Left ventricle myocardium superior (tissue), 1 donor: ENCODE measurements at places on chromosomes 5 and 9. TPM values are rescaled to one million over a fixed set of nuclear protein-coding genes. Genes with fewer than 3 reads are reported as not detected.

DNA sequence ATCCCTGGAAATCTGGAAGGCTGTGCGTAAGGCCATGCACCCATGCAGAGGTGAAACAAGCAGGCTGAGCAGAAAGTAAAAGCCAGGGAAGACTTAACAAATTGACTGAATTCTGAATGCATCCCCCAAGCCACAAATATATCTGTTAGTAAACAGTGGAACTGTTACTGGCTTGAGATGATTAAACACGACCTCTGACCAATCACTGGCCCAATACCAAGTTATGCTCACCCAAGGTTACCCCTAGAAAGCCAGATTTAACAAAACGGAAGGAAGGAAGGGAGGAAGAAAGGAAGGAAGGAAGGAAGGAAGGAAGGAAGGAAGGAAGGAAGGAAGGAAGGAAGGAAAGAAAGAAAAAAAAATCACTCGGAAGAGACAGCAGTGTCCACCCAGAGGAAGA is 215.8 kb upstream of the CCNG1 start:
- DNase-seq = no peak

GRCh38 chr5:119021149-119021732 is 32.9 kb upstream of the DTWD2 start:
- no peak for DNase-seq

DNA sequence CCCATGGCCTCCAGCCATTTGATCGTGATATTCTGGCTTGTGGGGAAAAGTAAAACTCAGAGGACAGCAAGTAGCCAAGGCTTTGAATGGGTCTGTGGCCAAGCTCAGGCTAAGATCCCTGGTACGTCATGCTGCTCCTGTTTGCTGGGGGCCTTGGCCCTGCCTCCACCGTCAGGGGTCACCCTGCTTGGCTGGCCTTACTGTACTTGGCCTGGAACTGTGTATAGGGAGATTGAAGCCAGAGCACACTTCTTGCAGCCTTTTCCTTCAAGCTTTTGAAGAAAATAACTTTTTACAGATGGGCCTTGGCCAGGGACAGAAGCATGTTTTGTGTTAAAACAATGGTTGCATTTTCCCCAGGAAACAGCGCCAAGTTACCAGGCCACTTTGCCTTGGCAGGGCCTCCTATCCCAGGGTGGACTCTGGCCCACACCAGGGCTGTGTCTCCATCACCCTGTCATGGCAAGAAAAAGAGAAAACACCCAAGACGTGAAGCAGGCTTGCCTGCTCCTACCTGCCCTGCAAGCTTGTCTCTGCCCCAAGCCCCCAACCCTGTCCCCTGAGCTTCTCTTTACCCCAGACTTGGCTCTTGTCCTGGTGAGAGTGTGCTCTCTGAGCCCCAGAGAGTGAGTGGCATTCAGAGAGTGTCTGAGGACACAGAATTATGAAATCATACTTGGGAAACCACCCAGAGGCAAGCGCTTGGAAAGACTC is 286.9 kb downstream of the GADD45G start:
- DNase-seq = peak; percentile 78

DNA sequence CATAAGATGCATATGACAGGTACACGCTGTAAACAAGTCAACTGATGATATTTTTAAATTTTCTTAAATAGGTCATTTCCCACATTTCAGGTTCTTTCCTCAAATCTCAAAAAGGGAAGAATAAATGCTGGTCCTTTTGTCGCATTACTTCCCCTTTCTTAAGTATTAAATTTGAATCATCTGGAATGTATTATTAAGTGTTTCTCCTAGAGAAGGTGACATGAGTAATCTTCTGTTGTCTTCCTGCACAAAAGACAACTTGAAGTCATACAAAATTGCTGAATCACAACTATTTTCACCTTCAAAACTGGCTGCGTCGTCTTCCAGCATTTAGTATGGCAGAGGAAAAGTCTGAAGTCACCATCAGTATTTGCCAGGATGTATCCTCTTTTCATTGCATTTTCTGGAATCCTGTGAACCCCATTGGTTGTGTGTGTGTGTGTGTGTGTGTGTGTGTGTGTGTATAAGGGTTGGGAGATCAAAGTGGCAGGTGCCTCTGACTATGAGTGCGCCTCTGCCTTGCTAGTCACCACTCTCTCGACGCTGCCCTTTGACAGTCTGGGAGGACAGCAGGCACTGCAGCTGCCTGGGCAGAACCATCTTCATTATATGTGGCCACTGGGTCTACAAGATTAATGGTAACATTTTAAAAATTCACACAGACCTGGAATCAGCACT is 86.9 kb downstream of the MVB12B start:
- DNase-seq = no peak

DNA sequence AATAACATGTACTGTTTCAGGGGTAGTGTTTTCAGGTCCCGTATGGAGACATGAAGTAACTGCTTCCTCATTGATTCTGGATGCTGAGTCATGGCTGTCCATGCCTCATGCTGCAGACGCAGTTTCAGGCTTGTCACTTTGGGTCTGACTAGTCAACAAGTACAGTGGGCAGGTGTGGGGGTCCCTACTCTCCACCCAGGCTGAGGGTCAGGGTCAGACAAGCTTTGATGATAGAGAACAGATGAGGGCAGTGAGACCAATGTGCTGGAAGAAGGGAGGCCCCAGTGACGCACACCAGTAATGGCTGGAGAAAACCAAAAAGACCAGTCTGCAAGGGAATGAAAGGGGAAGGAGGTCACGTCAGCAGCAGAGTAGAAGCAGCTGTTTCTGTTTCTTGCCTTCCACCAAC is 80.0 kb upstream of the NFIL3 start:
- no peak for DNase-seq

DNA sequence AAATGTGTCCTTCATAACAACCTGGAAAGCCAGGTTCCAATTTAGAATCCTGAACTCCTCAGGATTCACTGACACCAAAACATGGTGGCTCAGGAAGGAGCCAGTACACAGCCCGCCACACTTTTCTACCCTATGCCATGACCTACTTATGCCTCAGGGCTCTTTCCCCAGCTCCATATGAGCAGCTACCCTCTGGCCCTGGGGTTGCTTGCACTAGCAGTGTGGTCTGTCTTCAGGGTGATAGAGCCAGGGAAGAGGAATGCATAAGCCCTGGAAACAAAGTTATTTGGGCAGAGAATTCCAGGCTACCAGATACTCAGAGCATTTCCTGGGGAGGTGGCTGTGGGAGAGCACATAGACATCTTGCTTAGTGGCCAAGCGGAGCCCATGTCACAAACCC is 15.0 kb upstream of the ECM2 start:
- DNase-seq = no peak

- peak; percentile 81 for DNase-seq
Observed at GRCh38 chr9:114387680-114388356, at the start of gene AKNA. TSS of gene AKNA (minus strand) at chr9:114387982. CDS start at chr9:114381333, 6,649 bp downstream.

DNA sequence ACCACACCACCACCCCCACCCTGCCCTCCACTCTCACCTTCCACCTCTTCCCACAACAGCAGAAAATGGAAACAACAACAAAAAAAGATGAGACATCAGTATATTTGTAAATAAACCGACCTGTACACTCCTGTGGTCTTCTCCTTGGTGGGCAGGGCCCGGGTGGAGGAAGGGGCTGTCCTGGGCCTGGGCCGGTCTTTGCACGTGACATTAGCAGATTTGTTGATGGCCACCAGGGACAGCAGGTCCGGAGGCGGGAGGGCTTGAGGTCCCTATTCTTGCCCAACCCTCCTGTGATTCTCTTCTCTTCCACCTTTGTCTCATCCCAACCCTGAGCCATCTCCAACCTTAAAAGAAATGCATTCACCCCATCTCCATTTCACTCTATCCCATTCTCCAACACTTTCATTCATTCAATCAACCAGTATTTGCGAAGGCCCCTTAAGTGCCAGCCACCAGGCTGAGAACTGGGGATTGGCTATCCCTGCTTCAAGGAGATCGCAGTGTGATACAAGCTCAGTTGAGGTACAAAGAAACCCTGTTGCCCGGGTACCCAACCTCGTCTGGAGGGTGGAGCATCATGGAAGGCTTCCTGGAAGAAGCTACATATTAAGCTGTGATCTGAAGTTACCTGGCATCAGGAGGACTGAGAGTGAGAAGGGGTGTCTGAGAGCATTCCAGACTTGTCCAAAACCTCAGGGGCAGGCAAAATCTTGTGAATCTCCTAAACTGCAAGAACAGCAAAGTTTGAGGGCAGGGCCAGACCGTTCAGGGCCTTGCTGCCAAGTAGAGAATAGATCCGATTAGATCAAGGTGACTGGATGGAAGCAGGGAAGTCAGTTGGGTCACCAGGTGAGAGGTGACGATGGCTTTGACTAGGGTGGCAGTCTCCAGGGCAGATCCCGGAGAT is 87.4 kb downstream of the LMX1B start:
- no peak for DNase-seq

GRCh38 chr9:36855448-36856315 is 178.4 kb downstream of the PAX5 start:
- DNase-seq = no peak

DNA sequence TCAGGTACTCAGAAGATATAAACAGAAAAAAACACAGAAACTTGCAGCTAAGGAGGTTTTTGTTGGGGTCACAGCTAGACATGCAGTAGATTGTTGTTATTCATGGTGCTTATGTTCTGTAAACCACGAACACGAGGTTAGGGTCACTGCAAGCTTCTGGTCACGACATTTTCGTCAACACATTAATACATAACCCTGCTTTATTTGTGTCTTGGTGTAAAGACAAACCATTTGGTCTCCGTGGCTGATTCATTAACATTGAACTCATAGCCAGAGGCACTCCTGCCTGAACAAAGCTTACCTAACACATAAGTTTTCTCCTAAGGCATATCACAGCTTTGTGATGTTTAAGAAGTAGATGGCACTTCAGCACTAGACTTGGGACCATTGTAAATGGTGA is 16.9 kb downstream of the TEK start:
- DNase-seq = no peak

DNA sequence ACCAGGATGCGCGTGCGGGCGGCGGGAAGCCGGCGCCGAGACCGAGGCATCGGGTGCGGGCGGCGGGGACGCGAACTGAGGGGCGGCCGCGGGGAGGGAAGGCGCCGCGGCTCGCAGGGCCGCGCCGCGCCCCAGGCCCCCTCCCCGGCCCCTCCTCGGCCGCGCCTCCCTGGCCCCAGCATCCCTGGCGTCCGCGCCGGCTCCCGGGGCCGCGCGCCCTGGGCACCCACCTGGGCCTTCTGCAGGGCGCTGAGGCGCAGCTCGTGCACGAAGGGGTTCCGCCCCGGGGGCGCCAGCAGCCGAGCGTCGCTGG is 324 bp downstream of the LPCAT1 start:
- DNase-seq = no peak

DNA sequence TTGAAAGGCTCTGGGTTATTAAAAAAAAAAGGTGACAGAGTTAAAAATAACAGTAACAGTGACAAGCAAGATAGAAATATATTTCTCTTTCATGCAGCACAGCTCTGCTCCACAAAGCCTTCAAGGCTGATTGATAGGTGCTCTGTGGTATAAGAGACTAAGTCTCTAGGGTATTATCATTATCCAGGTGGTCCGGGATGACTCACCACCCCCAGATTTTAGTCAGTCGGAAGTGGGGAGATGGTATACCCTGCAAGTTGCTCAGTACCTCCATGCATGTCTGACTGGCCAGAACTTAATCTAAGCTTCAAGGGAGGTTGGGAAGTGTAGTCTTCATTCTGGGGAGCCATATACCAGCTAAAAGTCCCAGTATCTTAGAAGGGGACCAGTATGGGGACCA is 76.1 kb downstream of the SLC1A3 start:
- no peak for DNase-seq

DNA sequence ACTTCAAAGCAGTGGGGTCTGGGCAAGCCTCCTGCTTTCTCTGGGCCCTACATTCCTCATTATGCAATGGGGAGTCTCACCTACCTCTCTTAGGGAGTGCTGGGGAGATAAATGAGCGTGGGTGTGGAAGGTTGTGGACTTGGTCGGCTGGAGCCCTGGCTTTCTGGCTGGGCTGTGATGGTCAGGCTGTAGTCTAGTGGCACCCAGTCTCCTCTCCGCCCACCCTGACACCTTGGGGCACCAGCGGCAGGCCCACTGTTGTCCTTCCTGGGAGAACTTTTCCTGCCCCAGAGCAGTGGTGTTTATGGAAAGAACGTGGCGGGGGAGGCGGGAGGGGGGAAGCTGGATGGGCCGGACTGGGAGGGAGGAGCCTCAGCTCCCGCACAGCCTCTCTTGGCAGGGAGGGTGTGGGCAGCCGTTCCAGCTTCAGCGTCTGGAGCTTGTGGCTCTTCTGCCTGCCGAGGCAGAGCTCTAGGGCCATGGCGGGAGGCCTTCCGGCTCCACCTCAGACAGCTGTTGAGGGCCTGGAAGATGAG is 4.1 kb downstream of the PTGS1 start:
- peak; percentile 88 for DNase-seq

DNA sequence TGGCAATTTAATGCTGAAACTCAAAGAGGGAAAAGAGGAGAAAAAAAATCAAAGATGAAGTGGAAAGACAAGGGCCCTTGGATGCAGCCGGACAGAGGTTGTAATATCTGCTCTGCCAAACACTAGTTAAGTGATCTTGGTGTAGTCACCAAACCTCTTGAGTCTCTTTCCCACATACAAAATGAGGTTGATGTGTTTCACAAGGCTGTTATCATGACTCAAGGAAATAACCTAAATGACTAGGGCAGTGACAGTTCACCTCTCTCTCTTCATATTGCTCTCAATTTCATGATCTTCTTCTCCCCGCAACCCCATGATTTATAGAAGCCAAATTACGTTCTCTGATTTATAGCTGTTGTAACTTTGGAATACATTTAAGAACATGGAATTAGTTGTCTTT is 44.9 kb downstream of the PIK3R1 start:
- DNase-seq = no peak

DNA sequence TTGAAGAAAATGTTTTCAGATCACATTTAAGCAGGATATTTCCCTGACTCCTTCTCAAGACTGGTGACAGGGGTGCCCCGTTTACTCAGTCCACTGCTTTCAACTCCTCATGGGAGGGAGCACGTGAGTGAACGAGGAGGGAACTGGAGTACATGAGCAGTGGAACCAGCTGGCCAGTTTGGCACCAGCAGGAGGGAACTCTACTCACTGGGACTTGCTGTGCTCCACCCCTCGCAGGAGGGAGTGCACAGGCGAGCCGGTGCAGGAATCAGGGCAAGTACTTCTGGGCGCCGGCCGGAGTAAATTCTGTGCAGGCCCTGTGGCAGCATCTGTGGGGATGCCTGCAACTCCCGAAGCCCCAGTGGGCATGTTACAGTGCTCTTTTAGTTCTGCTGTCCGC is 1941.1 kb upstream of the C9orf72 start:
- DNase-seq = peak; percentile 29

DNA sequence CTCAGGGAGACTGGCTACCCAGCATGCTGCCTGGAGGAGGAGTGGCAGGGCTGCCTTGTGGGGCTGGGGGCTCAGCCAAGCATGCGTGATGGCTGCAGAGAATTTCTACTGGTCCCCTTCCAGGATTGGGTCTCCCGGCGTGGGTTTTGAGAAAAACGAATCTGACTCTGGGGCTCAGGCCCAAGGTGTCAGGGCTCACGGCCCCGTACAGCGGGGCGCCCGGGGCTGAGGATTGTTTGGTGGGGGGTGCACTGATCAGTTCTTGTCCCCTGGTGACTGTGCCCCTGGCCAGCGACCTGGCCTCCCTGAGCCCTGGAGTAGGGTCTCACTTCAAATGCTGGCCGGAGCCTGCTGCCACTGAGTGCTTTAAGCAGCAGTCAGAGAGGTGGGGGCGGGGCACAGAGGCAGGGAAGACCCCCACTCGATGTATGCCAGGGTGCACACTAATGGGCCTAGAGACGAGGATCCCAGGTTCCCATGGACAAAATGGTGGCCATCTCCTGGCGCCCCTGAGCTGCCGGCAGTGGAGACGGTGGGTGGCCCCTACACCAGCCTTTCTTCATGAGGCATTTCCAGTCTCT is 45.5 kb upstream of the RNU6ATAC start:
- peak; percentile 28 for DNase-seq

Gene MORN5
- total RNA-seq = not detected

Gene OR1L6
- not detected for total RNA-seq

Gene PLPPR1
- total RNA-seq = not detected

Gene PPIP5K2
- total RNA-seq = 76.5 TPM

Gene ZNF879
- total RNA-seq = 4.6 TPM

Gene PLAC8L1
- 0.45 TPM for total RNA-seq
